ENCODE measurements at places on chromosomes 3 and 15.
A peak's percentile ranks its signal among the peaks of the same experiment; 100 is the strongest.

DNA sequence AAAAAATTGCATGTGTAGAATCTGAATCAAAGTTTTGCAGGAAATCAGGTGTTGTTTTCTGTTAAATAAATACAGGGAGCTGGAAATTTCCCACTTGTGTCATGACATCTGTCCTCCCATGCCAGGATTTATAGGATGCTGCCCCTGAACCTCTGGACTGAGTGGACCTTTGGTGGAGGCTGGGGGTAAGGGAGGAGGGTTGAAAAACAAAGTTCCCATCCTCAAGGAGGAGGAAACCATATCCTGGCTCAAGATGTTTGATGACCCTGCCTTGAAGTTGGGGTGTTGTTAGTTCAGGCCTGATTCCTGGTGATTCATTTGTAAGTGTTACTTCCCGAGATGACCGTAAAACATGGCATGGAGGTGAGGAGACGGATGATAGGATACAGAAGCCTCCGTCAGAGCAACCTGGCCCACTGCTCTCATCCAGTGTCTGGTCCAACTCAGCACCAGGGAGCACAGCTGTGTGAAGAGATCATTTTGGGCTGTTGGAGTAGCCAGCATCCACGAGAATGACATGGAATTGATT is 223.6 kb downstream of the CACNA2D3 start:
- no peak for DNase-seq

GRCh38 chr3:197030379-197031314 is 1.0 kb upstream of the MELTF start:
- peak; percentile 27 for DNase-seq

DNA sequence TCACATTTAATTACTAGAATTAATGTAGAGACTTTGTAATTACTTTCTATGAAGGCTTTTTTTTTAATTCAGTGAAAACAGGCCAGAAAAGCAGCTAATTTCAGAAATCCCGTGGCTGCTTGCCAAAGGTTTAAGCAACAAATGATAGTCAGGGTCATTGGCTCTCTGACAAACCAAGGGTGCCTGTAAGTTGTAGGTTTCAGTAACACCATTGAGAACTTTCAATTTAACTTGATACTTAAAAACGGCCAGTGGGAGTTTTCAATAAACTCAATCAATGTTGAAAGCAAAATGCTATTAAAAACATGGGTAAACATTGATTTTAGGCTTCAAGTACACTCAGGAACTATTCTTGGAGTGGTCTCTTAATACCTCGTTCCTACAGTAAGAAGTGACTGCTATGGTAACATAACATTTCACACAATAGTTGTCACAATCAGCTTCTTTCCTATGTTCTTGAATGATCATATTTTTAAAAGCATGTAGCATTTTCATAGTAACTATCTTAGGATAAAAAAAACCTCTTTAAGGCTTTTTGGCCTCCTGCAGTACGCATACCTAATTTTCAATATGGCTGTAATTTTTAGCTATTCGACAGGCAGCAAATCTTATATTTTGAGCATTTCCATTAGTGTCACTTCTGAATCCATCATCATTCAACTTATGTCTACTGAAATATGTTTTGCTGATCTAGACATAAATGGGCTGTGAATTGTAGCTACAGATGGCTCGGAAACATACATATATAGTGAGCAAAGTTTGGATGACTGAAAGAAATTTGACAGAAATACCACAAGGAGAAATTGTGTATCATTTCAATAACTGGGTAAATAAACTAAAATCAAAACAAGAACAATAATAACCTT is 592.1 kb upstream of the GBE1 start:
- DNase-seq = no peak

- no peak for DNase-seq
Observed at GRCh38 chr3:193488741-193489140, 66.0 kb downstream of the ATP13A4 start.

DNA sequence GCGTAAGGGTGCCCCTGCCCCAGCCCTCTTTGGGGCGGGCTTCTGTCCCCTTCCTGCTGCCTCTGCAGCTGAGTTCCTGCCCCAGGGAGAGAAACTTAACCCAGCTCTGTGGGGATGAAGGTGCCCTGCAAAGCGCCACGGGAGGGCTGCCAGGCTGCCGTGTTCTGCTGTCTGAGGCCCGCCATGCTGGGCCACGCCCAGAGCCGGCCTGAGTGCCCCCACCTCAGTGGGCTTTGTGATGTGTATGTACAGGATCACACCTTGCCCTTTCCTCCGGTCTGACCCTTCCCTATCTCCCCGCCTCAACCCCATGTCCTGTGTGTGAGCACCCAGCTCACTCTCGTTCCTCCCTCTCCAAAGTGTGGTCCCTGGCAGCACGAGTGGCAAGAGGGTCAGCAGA is 22.6 kb downstream of the C15orf39 start:
- DNase-seq = no peak

- DNase-seq = no peak
Observed at GRCh38 chr3:139463466-139463865, 12.8 kb downstream of the RBP2 start.

DNA sequence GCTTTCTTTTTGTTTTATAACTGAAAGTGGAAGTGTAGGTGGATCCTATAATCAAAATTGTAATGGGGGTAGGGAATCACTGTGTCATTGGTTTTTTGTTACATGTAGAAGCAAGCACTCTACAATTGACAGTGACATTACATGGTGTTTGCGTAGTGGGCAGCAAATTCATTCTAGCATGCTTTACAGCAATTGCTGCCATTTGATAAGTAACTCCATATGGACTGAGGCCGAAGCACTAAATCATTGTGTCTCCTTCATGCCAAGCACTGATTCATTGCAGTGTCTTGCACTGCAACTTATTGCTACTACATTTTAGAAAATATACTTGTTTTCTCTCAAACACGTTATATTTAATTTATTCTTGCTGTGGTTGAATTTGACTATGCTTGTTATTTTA is 933.9 kb downstream of the NSUN3 start:
- no peak for DNase-seq

Data from colonic mucosa (tissue), 4 donors.